ENCODE measurements at places on chromosomes 11 and 22.

- DNase-seq = peak; percentile 62
Observed at GRCh38 chr11:859394-860131, 16.9 kb downstream of the TSPAN4 start.

DNA sequence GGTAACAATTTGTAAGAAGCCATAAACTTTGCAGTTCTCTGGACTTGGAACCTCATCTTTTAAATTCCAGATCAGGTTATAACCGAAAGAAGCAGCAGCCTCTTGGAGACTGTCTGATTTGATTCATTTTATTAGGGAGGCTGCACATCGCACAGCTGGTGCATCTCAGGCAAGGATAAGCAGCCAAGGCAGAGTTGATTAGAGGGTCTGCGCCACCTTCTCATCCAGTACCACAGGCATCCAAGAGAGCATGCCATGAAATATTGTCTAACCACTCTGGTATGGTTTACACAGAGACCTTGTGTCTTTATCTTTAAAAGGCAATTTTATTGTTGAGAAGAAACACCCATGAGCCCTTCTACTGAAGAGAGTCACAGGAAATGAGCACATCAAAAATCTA lies 16.2 kb upstream of the CWF19L2 start:
- DNase-seq = no peak

DNA sequence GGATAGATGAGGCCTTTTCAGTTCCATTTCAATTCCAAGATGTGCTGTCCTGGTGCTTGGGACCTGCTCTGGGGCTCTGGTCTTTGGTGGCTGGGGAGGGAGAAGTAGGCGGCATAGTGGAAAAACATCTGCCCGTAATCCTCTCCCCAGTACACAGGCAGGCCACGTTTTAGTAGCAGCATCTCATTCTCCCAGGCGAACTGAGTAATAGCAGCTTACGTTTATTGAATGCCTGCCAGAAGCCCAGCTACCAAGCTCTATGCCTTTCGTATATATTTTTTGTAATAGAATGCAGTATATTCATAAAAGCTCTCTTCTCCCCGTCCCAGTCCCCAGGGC lies 11.4 kb downstream of the ACO2 start:
- no peak for DNase-seq

- peak; percentile 80 for DNase-seq
Observed at GRCh38 chr11:9789910-9790309, 126.0 kb downstream of the SWAP70 start.

GRCh38 chr22:25628494-25628893 lies 64.0 kb downstream of the GRK3 start:
- DNase-seq = no peak

DNA sequence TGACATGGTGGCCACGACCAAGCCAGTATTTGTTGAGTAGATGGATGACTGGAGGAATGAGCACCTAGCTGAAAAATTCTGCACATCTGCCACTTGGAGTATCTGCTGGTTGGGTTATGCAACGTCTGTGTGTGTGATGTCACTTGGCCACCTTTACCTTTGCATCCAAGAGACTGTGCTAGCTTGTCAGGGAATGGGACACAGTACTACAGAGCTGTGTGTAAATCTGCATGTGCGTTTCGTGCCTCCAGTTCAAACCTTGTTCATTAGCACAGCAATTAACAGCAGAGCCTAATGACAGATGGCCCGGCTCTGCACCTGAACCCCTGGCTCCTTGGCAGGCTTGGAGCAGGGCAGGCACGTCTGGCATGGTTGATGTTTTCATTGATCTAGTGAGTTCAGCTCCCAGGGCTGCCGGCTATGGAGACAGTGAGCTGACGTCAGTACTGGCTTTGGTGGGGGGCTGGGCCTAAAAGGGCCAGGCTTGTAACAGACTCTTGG lies 188.4 kb upstream of the NAV2 start:
- DNase-seq = no peak
